Bronchus fibroblast of lung (primary cell): ENCODE measurements at places on chromosomes 5 and 9. TPM values are rescaled to one million over a fixed set of nuclear protein-coding genes. Genes with fewer than 3 reads are reported as not detected.

APBA1 gene
- total RNA-seq = 1.5 and 1.9 TPM in 2 replicates

DRD1 gene
- total RNA-seq = not detected in 2 replicates

C5orf63 gene
- 2.0 and 2.2 TPM in 2 replicates for total RNA-seq

OGN gene
- 0.15 and 0.17 TPM in 2 replicates for total RNA-seq

OBP2B gene
- total RNA-seq = not detected in 2 replicates

STC2 gene
- 78.9 and 86.2 TPM in 2 replicates for total RNA-seq

PCDHB10 gene
- total RNA-seq = under 0.01 and 0.15 TPM in 2 replicates

ARID3C gene
- total RNA-seq = not detected in 2 replicates

IFNA6 gene
- total RNA-seq = not detected in 2 replicates

SAPCD2 gene
- 21.9 and 24.2 TPM in 2 replicates for total RNA-seq

HMMR gene
- 40.6 and 55.0 TPM in 2 replicates for total RNA-seq

IFNB1 gene
- total RNA-seq = not detected in 2 replicates

TMEM171 gene
- 2.2 and 3.0 TPM in 2 replicates for total RNA-seq

MYOZ3 gene
- total RNA-seq = 1.0 and 1.8 TPM in 2 replicates

NPR2 gene
- 16.3 and 17.7 TPM in 2 replicates for total RNA-seq

IL17B gene
- not detected in 2 replicates for total RNA-seq

PCSK5 gene
- total RNA-seq = 0.67 and 0.89 TPM in 2 replicates
